ENCODE measurements at places on chromosomes 7 and 10. TPM values are rescaled to one million over a fixed set of nuclear protein-coding genes. Genes with fewer than 3 reads are reported as not detected.

- DNase-seq: no peak
Observed at GRCh38 chr10:9390516-9390915, 1336.0 kb downstream of the GATA3 start.

- DNase-seq: no peak
Observed at GRCh38 chr7:88243345-88243909, 23.6 kb upstream of the SRI start.

- DNase-seq: no peak
Observed at GRCh38 chr7:132461032-132461592, 115.2 kb downstream of the PLXNA4 start.

- no peak for DNase-seq
Observed at GRCh38 chr10:78184851-78185692, 151.4 kb downstream of the RPS24 start.

DNA sequence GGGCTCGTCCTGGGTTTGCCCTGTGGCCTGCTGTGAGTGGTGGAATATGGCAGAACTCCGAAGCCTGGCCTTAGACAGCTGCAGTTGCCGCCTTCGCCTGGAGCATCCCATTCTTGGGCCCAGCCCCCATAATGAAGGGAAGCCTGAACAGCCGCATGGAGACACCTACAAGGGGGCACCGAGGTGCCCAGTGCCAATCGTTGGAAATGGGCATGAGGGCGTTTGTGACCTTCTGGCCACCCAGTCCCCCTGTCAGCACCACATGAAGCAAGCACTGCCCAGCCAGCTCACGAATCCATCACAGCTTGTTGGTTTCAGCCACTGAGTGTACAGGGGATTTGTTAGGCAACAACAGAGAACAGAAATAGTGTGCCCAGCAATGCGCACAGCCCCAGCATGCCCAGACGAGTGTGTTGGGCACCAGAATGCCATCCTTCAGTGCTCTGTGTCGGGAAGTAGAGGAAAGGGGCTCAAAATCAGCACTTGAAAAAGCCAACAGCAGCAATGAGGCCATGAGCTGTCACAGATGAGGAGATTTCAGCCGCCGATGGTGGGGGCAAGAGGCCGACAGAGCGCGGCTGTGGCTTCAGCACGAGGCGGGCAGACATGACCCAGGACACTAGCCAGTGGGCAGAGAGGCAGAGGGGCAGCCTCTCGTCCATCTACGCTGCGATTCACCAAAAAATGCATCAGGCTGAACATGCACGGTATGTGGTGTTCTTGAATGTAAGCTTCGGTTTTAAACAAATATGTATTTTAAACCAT is 91.2 kb downstream of the TNS3 start:
- DNase-seq: peak; percentile 32

DNA sequence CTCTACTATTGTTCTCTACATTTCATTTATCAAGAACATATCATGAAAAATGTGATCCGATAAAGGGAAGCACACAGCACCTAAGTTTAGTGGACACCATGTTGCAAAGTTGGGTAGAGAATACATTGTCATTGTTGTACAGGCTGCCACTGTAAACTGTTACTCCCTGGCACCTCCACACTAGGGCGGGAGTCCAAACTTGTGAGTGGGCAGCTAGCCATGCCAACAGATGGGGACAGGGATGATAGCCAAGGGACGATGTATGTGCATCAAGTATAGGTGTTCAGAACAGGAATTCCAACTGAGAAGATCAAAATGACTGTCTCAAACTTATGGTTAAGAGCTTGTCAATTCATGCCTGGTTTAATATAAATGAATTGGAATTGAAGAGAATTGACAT is 31.1 kb upstream of the COMMD3 start:
- no peak for DNase-seq

- DNase-seq: no peak
Observed at GRCh38 chr10:2744547-2745200, 322.7 kb upstream of the PFKP start.

- DNase-seq: no peak
Observed at GRCh38 chr7:5420881-5421713, 2.5 kb downstream of the TNRC18 start.

GRCh38 chr10:12782537-12782936 is 219.0 kb downstream of the CCDC3 start:
- DNase-seq: peak; percentile 74

Gene RAB19
- not detected for total RNA-seq

Gene TWIST1
- 1.8 TPM for total RNA-seq

Gene CUBN
- total RNA-seq: 1.1 TPM

Gene KIAA1549
- 1.2 TPM for total RNA-seq

Gene PODXL
- total RNA-seq: 18.6 TPM

Gene ZCCHC24
- total RNA-seq: 123 TPM
